BE2C (cell line): ENCODE measurements at places on chromosomes 2 and 18.

- no peak for DNase-seq
These were observed 24.1 kb downstream of the MROH2A start for GRCh38 chr2:233802132-233802815.

GRCh38 chr2:132915812-132916549 is 246.0 kb upstream of the LYPD1 start:
- DNase-seq: no peak

GRCh38 chr18:43914018-43914417 is 636.7 kb upstream of the SYT4 start:
- DNase-seq: no peak

- peak; percentile 81 for DNase-seq
These were observed 4.7 kb downstream of the CDK5R2 start for GRCh38 chr2:218964041-218964771.

- no peak for DNase-seq
These were observed 34.0 kb upstream of the CHMP1B start for GRCh38 chr18:11817229-11817628.
